ENCODE measurements at places on chromosomes 3 and 15.

DNA sequence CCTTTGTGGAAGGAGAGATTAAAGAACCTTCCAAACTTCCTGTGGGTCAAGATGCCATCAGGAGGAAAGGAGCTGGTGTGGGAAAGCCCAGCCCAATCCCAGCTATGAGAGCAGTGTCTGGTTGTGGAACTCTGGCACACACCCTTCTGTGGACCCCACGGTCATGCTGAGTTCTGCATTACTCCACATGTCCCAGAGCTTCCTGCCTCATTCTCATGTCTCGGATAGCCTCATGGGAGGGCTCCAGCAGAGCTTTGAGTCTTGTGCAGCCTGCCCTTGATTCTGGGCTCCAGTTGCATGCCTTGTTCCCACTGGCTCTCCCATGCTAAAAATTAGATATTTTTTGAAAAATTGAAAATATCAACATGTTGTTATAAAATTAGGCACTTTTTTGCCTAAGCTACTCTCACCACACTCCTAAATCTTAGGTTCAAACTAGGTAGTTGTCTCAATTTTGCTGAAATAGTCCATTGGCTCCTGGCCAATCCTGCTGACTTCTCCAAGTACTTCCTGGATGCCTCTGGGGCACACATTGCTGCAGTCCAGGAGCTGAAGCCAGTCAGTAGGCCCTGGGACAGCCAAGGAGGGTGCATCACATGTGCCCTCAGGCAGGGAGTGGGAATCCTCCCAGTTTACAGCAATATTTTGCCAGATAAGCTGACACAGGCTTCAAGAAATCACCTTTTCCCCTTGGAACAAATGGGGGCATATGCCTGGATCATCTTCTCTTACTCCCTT lies 144.3 kb downstream of the EEFSEC start:
- DNase-seq = no peak

DNA sequence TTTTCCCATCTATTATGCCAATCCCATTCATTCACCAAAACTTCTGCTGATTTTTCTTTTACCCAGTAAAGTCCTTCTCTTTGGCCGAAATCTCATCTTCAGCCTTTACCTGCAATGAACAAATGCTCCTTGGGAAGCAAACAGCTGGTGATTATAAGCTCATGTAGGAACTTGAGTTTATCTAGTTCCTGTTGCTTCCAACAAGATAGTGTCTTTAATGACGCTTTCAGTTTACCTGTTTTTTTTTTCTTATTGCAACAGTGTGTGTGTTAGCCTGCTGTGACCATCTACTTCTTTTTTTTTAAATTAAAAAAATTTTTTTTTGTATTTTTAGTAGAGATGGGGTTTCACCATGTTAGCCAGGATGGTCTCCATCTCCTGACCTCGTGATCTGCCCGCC lies 156.0 kb downstream of the CD47 start:
- DNase-seq = no peak

DNA sequence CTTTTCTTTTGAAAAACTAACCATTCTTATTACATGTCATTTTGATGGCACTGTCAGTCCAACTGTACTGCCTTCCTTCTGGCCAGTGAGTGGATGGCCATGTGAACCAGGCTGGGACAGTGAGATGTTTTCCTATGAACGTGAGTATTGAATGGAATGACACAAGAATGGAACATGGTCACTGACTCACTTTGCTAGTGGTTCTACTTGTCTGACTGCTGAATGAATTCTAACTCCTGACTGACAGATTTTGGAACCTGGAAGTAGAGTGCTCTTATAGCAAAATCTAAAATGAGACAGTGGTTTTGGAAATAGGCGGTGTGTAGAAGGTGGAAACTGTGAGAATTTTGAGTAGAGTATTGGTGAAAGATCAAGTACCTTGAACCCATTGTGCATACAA lies 606.9 kb upstream of the KCNMB2 start:
- no peak for DNase-seq

DNA sequence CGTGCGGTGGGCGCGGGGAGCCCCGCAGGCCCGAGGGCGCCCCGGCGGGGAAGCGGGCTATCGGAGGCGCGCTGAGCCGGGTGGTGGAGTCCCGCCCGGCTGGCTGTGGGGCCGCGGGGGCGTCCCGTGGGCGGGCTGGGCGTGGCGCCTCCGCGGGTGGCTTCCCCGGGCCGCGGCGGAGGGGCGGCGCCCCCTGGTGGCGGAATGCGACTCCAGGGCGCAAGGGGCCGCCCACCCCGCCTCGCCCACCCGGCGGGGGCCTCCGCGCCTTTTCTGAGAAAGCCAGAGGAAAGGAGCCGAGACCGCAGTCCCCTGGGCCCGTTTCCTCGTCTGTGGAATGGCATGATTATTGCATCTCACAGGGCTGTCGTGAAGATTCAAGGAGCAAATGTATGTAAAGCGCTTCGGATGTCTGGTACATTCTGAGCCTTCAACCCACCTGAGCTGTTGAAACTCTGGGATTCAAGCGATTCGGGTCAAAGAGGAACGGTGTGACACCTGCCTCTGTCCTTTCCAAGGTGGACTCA lies 31.9 kb upstream of the RAB6B start:
- peak; percentile 48 for DNase-seq

DNA sequence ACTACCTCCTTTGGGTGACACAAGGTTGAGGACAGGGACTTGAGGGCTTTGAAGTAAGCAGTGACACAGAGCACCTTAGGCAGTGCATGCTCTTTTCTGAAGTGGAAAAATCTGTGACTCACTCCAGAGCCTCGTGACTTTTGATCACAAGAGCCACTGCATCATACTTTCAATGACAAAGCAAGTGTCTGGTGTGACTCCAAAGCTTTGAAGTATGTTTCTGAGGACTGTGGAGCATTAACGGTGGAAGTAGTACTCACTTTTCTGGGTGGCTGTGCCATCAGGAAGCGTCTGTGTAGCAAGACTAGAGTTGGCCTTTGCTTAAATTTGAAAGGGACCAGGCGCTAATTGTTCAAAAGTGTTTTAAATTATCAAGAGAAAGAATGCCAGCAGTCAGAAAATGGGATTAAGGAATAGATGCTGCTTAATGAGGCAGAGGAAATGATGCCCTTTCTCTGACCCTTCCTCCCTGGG lies 210.7 kb upstream of the TRIM42 start:
- peak; percentile 31 for DNase-seq

- DNase-seq = peak; percentile 49
Measured at GRCh38 chr3:183583331-183584245, 28.1 kb upstream of the KLHL6 start.

GRCh38 chr15:78957416-78958093 lies 12.7 kb upstream of the CTSH start:
- no peak for DNase-seq

DNA sequence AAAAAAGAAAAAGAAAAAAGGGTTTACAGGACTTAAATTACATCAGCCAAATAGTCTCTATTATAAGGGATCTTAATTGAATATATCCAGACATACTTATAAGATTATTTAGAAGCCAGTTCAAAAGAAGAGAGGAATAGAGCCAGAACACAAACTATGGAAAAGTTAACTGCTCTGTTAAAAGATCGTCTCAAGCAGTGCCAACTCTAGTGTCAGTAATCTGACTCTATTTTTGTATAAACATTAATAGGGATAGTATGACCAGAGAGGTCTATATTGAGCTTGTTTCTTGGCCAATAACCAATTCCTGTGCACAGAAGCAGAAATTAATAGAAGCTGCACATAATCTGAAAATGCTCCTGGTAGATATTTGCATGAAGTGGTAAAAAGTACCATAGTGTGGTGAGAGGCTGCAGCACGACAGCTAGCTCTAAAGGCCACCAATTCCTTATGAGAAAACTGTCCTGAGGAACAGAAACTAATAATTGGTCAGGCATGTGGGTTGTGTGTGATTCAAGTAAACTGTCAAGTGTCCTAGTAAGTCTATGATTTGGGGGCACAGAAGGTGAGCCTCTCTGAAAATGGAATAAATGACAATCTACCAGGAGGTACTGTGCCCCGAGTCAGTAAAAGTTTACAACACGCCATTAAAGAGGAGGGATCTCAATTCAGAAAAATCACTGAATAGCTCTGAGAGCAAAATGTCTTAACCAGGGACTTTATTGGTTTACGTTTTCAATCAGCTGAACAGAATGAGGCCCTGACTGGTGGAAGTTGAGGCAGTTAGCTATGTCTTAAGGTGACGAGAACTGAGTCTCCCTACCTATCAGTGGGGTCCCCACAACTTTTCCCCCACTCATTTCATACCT lies 51.5 kb upstream of the NANOGP8 start:
- DNase-seq = no peak

DNA sequence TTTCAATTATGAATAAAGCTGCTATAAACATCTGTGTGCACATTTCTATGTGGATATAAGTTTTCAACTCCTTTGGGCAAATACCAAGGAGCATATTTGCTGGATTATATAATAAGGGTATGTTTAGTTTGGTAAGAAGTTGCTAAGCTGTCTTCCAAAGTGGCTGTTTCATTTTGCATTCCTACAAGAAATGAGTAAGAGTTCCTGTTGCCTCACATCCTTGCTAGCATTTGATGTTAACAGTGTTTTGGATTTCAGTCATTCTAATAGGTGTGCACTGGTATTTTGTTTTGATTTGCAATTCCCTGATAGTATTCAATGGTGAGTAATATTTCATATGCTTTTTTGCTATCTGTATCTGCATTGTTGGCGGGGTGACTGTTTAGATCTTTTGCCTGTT lies 120.7 kb upstream of the MDFIC2 start:
- no peak for DNase-seq

GRCh38 chr15:89888214-89888804 lies 5.5 kb downstream of the AP3S2 start:
- DNase-seq = no peak

DNA sequence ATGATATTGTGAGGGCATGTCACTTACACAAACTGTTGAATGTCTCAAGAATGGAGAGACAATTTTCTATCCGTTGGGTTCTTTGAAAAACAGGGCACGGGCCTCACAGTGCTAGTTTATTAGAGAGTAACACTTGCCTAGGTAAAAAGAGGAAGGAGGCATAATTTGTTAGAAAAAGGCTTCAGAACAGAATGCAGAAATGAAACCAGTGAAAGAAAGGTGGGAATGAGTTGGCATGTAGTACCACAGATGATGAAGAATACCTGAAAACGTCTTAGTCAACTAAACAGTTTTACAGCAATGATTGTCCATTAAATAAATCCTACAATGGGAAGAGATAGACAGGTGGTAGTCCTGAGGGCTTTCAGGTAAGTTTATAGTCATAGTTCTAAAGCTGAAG lies 1399.7 kb upstream of the CADM2 start:
- DNase-seq = no peak

DNA sequence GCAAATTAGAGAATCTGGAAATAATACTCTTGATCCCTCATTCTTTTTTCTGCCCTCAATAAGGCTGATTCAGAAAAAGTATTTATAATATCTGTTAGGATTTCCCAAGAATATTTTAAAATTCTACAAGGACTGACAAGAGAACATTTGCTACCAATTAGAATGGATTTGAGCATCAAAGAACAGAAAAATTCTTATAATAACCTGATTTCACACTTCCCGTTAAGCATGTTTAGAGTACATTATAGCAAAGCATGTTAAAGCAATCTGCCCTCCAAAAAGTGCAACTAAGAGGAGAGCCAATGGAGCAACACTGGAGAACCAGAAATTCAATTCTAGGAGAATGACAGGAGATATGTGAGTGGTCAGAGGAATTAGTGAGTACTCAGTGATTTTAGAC lies 57.2 kb downstream of the THBS1 start:
- no peak for DNase-seq

DNA sequence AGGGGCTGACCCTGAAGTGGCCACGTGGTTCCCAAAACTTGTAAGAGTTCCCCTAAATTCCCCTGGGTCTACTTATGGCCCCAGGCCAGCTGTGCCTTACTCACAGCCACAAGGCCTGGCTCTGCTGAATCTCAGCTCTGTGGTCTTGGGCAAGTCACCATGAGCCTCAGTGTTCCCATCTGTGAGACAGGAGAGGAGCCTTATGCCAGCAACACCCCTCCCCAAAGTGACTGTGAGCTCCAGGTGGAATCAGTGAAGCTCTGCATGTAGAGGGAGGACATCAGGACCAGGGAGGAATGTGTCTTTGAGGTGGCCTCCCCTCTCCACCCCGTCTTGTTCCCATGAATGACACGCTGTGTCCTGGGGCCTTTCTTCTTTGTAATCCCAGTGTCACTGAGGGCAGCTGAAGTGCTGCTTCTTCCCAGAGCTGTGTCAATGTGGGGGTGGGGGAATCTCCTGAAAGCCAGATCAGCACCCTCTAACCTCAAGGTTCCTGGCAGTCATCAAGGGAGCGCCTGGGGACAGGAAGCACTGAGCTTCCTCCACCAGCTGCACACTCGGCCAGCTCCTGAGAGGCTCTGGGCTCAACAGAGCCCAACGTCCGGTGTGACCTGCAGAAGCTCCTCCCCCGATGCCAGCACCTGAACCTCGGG lies 258.9 kb downstream of the UACA start:
- peak; percentile 90 for DNase-seq

- peak; percentile 67 for DNase-seq
Measured at GRCh38 chr3:185152410-185153170, at the start of gene C3orf70. TSS of gene C3orf70 (minus strand) at chr3:185153060. CDS start at chr3:185152823, 237 bp downstream.

GRCh38 chr3:176633511-176633910 lies 563.8 kb downstream of the TBL1XR1 start:
- peak; percentile 68 for DNase-seq

GRCh38 chr3:130470126-130470525 lies 46.9 kb upstream of the COL6A6 start:
- DNase-seq = peak; percentile 65

- peak; percentile 78 for DNase-seq
Measured at GRCh38 chr15:78811124-78811824, at the start of gene ADAMTS7. TSS of gene ADAMTS7 (minus strand) at chr15:78811464. CDS start at chr15:78811220, 244 bp downstream.

- DNase-seq = no peak
Measured at GRCh38 chr15:91114301-91114700, 14.2 kb downstream of the SV2B start.

GRCh38 chr3:34998902-34999301 lies 640.4 kb upstream of the ARPP21 start:
- no peak for DNase-seq

- DNase-seq = peak; percentile 53
Measured at GRCh38 chr15:44066211-44066827, 128.8 kb downstream of the FRMD5 start.

- DNase-seq = no peak
Measured at GRCh38 chr3:115292131-115292530, 145.0 kb upstream of the ZBTB20 start.

DNA sequence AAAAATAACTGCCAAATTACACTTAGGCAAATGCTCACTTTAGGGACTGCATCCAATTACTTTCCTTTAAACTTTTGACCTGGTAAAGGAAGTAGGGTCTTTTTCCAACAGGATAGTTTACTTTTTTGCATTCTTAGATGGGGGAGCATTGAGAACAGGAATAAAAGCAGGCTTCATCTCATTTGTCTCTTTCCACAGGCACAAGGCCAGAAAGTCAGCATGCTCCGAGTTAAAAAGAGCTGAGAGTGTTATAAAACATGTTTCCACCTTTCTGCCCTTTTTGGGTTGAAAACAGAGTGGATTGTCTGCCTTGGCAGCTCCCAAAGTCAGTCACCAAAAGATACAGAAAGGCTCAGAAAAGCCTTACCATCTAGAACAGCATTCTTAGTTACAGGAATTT lies 404.9 kb upstream of the ALCAM start:
- DNase-seq = no peak
